ENCODE measurements at places on chromosomes 1 and 21. TPM values are rescaled to one million over a fixed set of nuclear protein-coding genes. Genes with fewer than 3 reads are reported as not detected.

The NBPF15 gene
- 24.6 TPM for total RNA-seq

The APP gene
- total RNA-seq = 292 TPM

The LPAR3 gene
- total RNA-seq = 1.7 TPM

- H3K27ac ChIP-seq = no peak overlapping the region
- no peaks in the 10 kb centered on the region for H3K36me3 ChIP-seq
- no peaks in the 10 kb centered on the region for H3K27me3 ChIP-seq
- no peaks in the 10 kb centered on the region for H3K4me1 ChIP-seq
- no peak overlapping the region for H3K4me3 ChIP-seq
Observed at GRCh38 chr1:65232461-65232990, 76.8 kb upstream of the DNAJC6 start.

- peak; percentile 26 for DNase-seq
- peaks cover 4% of the 10 kb centered on the region for H3K4me1 ChIP-seq
- no peaks in the 10 kb centered on the region for H3K27me3 ChIP-seq
- no peaks in the 10 kb centered on the region for H3K36me3 ChIP-seq
- peak overlapping the region; percentile 32 for H3K4me3 ChIP-seq
Observed at GRCh38 chr1:243421784-243422183, 165.9 kb downstream of the SDCCAG8 start.

GRCh38 chr1:34984793-34985608 is at the start of gene TMEM35B:
Gene TMEM35B (minus strand): TSS chr1:34985347. CDS start chr1:34985305, 42 bp downstream.
- no peaks in the 10 kb centered on the region for H3K27me3 ChIP-seq
- H3K4me3 ChIP-seq = peak within 1 kb of the TSS; percentile 78
- H3K36me3 ChIP-seq = no peaks in the 10 kb centered on the region
- H3K27ac ChIP-seq = peak within 1 kb of the TSS; percentile 93

DNA sequence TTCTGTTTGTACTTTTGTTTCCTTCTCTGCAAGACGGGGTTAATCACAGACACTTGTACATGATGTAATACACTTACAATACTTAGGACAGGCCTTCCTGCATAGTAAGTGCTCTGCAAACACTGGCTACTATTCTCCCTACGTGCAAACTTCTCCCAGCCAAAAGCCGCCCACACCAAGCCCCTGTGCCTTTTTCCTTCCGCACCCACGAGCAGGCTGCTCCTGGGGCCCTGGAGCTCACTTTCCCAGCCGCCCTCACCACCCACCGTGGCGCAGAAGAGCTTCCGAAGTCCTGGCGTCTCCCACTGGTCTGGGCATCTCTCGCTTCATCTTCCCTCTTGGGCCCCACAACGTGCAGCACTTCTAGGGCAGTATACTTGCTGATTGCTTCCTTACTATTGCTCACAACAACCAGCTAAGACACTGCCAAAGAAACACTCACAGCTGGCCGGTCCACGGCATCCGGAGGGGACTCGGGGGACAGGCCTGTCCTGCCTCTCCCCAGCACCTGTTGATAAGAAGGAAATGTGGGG is 22.5 kb upstream of the GPR157 start:
- no peak for DNase-seq
- no peak overlapping the region for H3K4me3 ChIP-seq
- no peaks in the 10 kb centered on the region for H3K36me3 ChIP-seq
- peaks cover 8% of the 10 kb centered on the region for H3K4me1 ChIP-seq
- H3K27me3 ChIP-seq = no peaks in the 10 kb centered on the region

DNA sequence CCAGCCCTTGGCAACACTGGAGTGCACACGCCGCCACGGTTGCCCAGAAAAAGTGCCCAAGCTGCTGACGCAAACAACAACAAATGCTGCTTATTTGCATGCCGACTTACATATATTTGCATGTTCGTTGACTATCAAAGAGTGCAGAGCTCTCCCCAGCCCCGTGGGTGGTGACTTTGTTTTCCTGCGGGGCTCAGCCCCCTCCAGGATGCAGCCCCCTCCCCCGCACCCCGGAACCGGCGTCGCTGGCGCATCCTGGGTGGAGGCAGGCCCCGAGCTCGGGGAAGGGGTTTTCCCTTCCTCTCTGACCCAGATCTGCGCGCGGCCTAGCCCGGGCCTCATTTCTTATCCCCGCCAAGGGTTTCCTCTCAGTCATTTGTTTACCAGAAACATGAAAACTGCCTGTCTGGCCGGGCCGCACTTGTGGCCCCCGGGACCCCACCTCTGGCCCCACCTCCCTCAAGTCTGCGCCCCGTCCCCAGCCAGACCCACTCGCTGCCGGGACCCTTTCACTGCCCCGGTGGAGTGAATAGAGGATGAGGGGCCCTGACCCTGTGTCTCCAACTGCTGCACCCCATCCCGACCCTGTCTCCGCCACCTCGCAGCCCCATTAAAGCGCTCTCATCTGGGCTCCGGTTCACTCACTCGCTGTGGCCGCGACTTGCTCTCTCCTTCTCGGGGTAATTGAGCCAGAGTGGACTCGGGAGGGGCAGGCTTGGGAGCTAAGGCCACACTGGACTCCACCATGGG is 5.5 kb downstream of the TNFRSF25 start:
- no peak overlapping the region for H3K4me3 ChIP-seq
- H3K4me1 ChIP-seq = peaks cover 3% of the 10 kb centered on the region
- DNase-seq = no peak
- H3K36me3 ChIP-seq = no peaks in the 10 kb centered on the region
- H3K27ac ChIP-seq = no peak overlapping the region
- no peaks in the 10 kb centered on the region for H3K27me3 ChIP-seq

DNA sequence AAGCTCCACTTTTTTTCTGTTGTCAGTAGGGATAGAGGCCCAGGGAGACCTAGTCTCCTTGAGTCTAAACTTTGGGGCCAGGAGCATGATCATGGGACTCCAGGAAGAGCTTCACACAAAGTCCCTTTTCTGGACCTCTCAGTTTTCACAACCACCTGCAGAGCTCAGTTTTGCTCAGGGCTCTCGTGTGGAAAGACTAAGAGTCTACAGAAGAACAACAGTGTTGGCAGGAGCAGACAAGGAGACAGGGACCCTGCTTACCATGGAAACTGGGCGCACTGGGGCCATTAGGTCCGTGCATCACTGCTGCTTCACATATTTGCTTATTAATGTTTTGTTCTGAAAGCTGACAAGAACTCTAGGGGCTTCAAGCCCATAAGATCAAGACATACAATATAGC is 63.9 kb upstream of the HSD17B7 start:
- no peaks in the 10 kb centered on the region for H3K36me3 ChIP-seq
- no peaks in the 10 kb centered on the region for H3K27me3 ChIP-seq
- no peak for DNase-seq
- H3K27ac ChIP-seq = no peak overlapping the region

- H3K4me1 ChIP-seq = peaks cover 15% of the 10 kb centered on the region
- no peak overlapping the region for H3K27ac ChIP-seq
- no peaks in the 10 kb centered on the region for H3K27me3 ChIP-seq
- H3K4me3 ChIP-seq = no peak overlapping the region
Observed at GRCh38 chr1:12435639-12436344, 182.2 kb downstream of the DHRS3 start.

DNA sequence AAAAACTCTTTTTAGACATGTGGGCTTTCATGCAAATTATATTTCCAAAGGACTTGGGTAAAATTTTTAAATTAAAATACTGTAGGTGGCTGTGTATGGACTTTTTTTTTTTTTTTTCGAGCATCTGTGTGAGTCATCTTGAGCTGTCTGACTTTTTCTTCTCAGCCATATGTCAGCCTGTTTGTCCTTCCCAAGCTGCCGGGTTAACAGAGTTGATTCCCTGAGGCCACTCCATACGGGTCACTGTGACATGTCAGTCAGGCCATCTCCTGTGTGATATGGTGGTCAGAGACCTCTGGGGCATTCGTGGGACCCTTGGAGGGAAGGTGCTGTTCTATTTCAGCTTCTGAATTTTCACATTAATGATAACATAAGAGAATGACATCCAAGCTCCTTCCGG is 148.3 kb downstream of the KCNJ6 start:
- H3K4me1 ChIP-seq = no peaks in the 10 kb centered on the region
- no peak for DNase-seq
- no peaks in the 10 kb centered on the region for H3K36me3 ChIP-seq
- H3K27me3 ChIP-seq = no peaks in the 10 kb centered on the region
- no peak overlapping the region for H3K27ac ChIP-seq
- H3K4me3 ChIP-seq = no peak overlapping the region

DNA sequence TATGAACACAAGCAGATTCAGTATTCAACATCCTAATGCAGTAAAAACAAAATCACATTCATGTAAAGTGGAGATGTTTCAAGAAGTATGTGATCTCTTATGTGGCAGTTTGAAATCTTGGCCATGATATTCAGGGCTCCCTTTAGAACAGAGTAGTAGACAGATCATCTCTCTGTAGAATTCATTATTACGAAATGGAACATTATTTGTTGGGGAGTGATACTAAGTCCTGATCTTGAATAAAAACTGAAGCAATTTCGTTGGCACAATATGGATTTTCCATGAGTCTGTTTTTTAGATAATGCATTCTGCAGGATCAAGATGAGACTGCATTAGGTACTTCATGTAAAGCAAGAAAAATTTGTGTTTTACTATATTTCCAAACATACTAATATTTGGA is 264.4 kb upstream of the NRIP1 start:
- DNase-seq = no peak
- H3K27ac ChIP-seq = no peak overlapping the region
- H3K4me1 ChIP-seq = no peaks in the 10 kb centered on the region
- H3K36me3 ChIP-seq = no peaks in the 10 kb centered on the region
- no peak overlapping the region for H3K4me3 ChIP-seq

GRCh38 chr1:14737561-14738094 is 139.1 kb downstream of the KAZN start:
- DNase-seq = no peak

- H3K4me3 ChIP-seq = peak overlapping the region; percentile 85
- no peaks in the 10 kb centered on the region for H3K27me3 ChIP-seq
- no peak for DNase-seq
- H3K4me1 ChIP-seq = no peaks in the 10 kb centered on the region
Observed at GRCh38 chr1:32071758-32072621, 749 bp upstream of the TMEM39B start.

GRCh38 chr1:84143796-84144565 is at the start of gene PRKACB:
Gene PRKACB (plus strand): TSS chr1:84144271. CDS start chr1:84144362, 91 bp downstream.
- H3K4me1 ChIP-seq = no peaks in the 10 kb centered on the region
- no peaks in the 10 kb centered on the region for H3K36me3 ChIP-seq
- H3K4me3 ChIP-seq = no peak within 1 kb of the TSS
- DNase-seq = no peak
- H3K27me3 ChIP-seq = no peaks in the 10 kb centered on the region
- H3K27ac ChIP-seq = no peak within 1 kb of the TSS

All from ovary (tissue), 10 donors.